ENCODE measurements at places on chromosomes 3 and 15.

GRCh38 chr15:51861557-51862359 lies 32.3 kb downstream of the TMOD3 start:
- no peak for DNase-seq

- DNase-seq, result no peak
Observed at GRCh38 chr3:59717679-59718205, 667.9 kb upstream of the CFAP20DC start.

GRCh38 chr3:158671821-158672214 lies 630 bp downstream of the LXN start:
- DNase-seq, result no peak

- DNase-seq, result no peak
Observed at GRCh38 chr3:38094999-38095398, 41.9 kb downstream of the ACAA1 start.

DNA sequence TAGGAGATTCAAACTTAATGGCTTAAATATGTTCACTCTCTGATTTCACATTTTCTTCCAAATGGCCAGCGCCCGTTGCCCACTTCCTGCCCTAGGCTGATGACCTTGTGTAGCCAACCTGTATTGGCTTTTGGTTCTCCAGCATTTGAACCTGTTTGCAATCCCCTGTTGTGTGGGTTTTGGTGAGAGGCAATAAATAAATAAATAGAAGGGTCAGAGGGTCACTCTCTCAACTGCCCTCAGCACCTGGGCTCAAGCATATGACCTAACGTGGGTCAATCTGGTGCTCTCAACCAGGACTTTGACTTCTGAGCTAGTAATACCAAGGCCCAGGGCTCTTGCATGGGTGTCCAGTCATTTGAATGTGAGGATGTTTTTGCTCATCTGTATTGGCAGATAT lies 1.8 kb upstream of the SRP14 start:
- DNase-seq, result peak; percentile 22

DNA sequence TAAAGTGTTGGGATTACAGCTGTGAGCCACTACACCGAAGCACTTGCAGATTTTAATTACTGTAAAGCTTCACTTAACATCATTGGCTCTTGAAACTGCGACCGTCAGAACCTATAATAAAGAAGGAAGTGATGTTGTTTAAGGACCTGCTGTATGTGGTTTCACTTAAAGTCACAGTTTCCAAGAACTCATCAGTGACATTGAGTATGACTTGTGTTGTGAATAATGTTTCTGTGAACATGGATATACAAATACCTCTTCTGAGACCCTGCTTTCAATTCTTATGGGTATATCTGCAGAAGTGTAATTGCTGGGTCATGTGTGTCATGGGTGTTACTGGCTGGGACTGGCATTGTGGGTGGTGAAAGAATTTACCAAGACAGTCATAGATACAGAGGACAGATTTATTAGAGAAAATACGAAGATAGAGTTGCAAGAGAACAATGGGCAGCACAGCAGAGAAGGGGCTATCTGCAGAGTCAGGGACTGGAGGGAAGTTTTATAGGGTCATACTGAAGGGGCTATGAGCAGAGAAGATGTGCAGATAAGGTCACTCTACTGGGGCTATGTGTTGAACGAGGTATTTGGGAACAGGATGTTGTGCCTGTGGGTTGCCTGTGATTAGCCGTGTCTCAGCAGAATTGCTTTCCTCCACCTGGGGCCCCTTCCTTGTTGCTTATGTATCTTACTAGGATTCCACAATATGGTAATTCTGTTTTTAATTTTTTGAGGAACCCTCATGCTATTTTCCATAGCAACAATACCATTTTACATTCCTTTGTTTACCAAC lies 4.5 kb downstream of the NDUFB5 start:
- DNase-seq, result no peak

DNA sequence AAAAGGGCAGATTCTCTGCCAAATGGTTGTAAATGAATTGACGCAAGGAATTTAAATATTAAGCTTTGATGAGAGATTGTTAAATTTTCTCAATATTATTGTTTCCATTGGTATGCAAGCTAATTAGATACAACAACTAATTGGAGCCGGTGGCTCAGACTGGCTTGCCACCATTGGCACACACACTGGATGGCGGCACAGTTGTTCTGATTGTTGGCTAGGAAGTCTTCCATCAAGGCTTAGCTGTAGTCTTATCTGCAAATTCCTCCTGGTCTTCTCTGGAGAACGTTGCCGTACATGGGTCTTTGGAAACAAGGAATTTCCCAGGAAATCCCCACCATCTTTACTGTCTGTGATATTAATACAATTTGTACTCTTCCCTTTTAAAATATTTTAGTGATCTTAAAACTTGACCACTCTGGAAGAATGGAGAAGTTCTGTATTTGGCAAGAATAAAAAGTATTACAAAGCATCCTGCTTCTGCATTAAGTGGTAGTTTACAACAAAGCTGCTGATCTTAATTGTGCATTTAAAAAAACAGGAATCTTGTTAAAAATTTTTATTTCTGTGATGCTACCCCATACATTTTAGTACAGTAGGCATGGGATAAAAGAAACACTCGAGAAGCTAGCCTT lies 126.5 kb downstream of the UBE2E2 start:
- DNase-seq, result no peak

DNA sequence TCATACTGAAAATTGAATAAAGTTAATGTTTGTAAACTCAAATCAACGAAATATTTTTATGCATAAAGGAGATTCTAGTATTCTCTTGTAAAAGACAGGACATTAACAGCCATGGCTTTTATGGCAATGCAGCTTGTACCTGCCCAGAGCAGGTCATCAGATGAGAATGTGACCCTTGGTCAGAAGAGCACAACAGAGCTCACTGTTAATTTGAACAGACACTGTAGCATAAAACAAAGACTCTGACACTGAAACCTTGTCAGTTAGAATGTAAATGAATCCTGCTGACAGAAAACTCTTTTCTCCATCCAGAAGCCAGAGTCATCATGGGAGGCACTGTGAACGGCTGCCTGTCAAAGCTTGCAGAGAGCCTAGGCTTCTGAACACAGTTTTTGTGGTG lies 410.6 kb downstream of the RAP2B start:
- DNase-seq, result no peak

- no peak for DNase-seq
Observed at GRCh38 chr3:160458151-160458550, 8.6 kb upstream of the TRIM59 start.

DNA sequence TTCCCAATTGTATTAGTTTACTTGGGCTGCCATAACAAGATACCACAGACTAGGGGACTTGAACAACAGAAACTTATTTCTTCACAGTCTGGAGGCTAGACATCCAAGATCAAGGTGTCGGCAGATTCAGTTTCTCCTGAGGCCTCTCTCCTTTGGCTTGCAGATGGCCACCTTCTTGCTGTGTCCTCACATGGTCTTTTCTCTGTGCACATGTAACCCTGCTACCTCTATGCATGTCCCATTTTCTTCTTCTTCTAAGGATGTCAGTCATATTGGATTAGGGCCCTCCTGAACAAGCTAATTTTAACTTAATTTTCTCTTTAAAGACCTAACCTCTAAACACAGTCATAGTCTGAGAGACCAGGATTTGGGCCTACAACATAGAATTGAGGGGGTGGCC lies 336.7 kb upstream of the WNT5A start:
- DNase-seq, result no peak

DNA sequence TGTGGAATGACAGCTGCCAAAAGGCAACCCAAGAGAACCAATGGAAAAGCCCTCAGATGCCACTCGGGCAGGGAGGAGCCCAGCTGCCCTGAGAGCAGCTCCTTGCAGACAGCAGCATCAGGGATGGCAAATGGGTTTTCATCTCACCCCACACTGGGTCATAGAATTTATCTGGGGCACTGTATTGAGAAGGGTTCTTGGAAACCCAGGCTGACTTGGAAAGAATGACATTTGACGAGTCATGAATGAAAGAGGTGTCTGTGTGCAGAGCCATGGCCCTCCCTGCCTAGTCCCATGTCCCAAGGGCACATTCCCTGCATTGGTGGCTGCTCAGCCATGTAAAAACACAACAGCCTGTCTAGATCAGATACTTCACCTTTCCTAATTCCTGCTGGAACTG lies 157.9 kb upstream of the BHLHE40 start:
- no peak for DNase-seq

- DNase-seq, result peak; percentile 72
Observed at GRCh38 chr15:70289191-70289955, 191.7 kb upstream of the TLE3 start.

DNA sequence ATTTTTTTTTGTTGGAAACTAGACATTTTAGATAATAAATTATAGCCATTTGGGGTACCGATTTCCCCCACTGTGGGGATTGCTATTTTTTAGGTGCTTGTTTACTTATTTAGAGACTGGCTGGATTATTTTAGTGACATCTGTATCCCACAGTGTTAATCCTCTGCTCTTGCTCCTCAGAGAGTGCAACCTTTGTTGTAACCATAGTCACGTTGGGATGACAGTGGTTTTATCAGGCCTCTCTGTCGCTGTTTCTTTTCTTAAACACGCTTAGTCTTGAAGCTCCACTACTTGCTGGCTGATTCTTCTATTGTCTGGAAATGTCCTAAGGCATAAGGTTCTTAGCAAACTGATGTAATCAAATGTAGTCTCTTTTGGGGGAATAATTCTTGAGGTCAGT lies 451.6 kb upstream of the SEMA6D start:
- DNase-seq, result no peak

- no peak for DNase-seq
Observed at GRCh38 chr15:101497017-101497416, 7.5 kb upstream of the PCSK6 start.
